ENCODE measurements at places on chromosomes 7 and 10.

- DNase-seq = no peak
Measured at GRCh38 chr10:10361301-10361885, 656.3 kb upstream of the CELF2 start.

DNA sequence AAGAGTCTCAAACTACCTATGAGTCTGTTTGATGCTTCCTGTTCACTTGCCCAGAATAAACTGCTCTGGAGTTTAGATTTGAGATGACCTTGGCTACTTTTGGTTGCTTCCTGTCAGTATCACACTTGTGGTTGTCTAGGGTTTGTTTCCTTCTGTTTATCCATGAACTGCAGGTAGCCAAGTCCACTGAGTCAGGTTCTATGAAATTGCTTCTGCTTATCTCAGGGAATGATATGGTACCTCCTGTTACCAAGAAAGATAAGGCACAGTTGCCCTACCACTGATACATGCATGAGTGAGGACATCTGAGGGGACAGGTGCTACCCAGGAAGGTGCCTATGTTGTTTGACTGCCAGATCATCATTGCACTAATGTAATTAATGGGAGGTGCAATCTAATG lies 15.8 kb upstream of the EEPD1 start:
- no peak for DNase-seq

DNA sequence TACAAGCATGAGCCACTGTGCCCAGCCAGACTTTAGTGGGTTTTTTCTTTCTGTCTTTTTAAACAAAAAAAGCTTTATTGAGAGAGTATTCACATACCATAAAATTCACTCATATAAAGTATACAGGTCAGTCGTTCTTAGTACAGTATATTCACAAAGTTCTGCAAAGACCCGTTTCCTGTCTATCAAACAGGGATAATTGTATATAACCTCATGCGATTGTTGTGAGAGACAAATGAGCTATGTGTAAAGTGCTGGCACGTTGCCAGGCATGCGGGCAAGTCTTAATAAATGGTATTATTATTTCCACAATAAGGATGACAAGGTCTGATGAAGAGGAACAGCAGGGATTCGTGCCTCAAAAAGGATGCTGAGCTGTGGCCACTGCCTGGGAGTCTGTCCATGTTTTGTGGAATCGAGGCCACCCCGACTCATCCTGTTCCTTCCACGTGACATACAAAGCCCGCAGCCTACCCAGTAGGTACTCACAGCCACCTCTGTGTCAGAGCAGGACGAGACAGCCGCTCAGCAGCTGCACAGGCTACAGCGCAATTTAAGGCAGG lies 51.6 kb downstream of the SMKR1 start:
- DNase-seq = peak; percentile 38

DNA sequence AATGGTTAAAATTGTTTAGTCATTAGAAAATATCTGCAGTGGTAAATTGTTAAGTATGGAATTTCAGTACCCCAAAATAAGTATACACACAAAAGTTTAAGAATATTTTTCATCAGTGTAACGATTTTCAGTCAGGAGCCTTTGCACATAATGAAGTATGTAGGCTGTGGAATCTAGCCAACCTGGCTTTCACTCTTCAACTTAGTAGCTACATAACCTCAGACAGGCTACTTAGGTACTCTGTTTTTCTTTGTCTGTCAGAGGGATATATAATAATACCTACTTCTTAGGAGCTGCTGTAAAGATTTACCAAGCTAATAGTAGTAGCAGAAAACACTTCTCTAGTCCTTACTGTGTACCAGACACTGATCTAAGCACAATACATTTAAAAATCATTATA lies 137.5 kb downstream of the ZEB1 start:
- no peak for DNase-seq

GRCh38 chr10:60549686-60550085 lies 160.0 kb upstream of the ANK3 start:
- DNase-seq = no peak

GRCh38 chr7:92496876-92497275 lies 19.1 kb upstream of the ERVW-1 start:
- no peak for DNase-seq

GRCh38 chr10:32938554-32939061 lies 19.4 kb downstream of the ITGB1 start:
- no peak for DNase-seq

DNA sequence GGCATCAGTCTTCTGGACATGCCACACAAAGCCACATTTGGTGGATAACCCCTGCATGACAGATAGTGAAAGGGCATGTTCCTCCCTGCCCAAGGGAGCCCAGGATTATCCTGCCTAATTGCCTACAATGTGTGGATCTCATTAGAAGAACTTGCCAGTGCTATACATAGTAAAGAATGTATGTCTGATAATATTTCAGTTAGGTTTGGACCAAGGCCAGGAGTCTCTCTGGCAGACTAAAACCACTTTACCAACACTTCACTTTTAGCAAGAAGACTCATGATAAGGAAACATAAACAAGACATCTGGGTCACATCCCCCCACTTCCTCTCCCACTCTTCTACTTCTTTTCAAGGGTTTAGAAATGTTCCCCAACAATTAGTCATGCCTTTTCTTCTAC lies 196.7 kb downstream of the MTERF1 start:
- no peak for DNase-seq

DNA sequence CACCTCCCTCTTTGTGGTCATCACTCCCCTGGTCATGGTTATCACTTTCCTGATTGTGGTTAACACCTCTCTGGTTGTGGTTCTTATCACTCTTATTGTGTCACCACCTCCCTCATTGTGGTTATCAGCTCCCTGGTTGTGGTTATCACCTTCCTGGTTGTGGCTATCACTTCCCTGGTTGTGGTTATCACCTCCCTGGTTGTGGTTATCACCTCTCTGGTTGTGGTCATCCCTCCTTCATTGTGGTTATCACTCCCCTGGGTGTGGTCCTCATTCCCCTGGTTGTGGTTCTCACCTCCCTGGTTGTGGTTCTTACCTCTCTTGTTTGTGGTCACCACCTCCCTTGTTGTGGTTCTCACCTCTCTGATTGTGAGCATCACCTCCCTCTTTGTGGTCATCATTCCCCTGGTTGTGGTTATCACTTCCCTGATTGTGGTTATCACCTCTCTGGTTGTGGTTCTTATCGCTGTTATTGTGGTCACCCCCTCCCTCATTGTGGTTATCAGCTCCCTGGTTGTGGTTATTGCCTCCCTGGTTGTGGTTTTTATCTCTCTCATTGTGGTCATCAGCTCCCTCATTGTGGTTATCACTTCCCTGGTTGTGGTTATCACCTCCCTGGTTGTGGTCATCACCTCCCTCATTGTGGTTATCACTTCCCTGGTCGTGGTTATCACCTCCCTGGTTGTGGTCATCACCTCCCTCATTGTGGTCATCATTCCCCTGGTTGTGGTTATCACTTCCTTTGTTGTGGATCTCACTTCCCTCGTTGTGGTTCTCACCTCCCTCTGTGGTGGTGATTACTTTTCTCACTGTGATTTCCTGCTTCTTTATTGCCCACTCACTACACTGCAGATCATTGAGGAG lies 106.7 kb downstream of the GPR26 start:
- DNase-seq = no peak

DNA sequence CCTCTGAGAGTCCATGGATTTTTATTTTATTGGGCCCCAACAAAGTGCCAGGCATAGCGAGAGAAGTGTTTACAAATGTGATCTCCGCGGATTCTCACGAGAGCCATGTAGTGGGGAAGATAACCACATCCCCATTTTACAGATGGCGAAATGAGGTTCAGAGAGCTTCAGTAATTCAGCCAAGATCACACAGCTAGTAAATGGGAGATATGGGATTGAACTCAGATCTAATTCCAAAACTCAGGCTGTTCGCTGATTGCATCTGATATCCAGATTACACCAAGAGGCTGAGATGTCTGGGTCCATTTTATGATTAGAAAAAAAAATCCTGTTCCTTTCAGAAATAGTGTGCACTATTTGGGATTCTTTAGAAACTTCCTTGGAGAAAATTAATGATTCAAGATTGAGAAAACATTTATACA lies 1.3 kb downstream of the FAS start:
- no peak for DNase-seq
